ENCODE measurements at places on chromosomes 4 and X.

DNA sequence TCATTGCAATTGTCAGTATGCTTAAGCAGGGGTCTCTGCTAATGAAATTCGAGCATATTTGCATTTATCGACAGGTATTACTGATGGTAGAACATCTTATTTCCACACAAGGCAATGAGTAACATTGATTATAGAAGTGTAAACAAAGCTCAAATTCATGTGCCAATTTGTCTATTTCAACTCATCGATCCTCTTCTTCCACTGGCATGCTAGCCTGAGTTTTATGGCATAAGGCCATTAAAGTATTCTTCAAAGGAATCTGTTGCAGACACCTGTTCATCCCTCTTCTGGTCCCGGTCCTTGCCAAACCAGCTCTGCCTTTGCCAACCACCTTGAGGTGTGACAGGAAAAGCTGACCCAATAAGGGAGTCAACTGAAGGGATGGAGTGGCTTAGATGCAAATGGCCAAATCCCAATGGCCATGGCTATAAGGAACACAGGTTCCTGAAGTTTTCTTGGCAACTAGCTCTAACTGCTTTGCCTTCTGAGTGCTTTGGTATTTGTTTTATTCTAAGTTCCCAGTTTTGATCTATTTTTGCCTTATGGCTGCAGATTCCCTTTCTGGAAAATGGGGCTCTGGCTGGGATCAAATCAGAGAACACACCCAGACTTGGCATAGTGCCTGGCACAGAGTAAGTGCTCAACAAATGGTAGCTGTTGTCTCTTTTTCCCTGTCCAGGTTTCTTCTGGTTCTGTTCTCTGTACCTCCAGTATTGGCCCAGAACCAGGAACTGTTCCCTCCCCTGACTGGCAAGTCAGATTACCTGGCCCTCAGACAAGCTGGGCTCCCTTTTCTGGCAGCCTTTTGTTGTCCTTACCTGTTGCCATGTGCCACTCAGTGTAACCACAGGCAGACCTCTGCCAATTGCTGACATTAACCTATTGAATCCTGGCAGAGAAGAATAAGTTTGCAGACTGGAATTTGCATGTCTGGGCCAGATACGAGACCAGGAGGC, 63.1 kb downstream of the RTL9 start:
- DNase-seq, result no peak

- peak; percentile 18 for DNase-seq
Measured at GRCh38 chr4:244471-244870, 60.8 kb downstream of the ZNF732 start.

GRCh38 chr4:147518086-147518485, 37.2 kb downstream of the EDNRA start:
- DNase-seq, result no peak

GRCh38 chr4:53014881-53015280, 152.8 kb downstream of the RASL11B start:
- DNase-seq, result peak; percentile 55

- peak; percentile 0 for DNase-seq
Measured at GRCh38 chrX:149871940-149872339, 9.0 kb upstream of the MAGEA8 start.

DNA sequence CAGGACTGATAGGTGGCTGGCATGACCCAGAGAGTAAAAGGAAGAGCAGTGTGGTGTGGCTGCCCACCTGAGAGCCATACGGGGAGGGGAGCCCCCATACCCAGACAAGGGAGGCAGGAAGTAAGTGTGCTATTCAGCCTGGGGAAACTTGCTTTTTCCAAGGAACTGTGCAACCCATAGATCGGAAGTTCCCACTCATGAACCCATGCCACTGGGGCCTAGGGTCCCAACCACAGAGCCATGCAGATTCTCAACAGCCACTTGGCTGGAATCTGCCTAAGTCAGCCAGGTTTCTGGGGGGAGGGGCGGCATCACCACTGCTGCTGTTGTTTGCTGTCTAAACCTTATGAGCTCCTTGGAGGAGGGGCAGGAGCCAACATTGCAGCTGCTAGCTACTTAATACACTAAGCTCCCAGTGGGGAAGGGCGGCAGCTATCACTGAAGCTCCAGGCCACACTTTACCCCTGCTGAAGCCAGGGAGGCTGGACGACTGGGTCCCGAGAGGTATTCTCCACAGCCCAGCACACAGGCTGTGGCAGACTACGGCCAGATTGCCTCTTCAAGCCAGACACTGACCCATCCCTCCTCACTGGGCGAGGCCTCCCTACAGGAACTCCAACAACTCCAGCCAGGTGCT, 410.4 kb downstream of the INPP4B start:
- no peak for DNase-seq

- peak; percentile 62 for DNase-seq
Measured at GRCh38 chrX:34578237-34578636, 78.8 kb downstream of the TMEM47 start.

GRCh38 chrX:110531873-110532580, 173.4 kb downstream of the RTL9 start:
- peak; percentile 82 for DNase-seq

DNA sequence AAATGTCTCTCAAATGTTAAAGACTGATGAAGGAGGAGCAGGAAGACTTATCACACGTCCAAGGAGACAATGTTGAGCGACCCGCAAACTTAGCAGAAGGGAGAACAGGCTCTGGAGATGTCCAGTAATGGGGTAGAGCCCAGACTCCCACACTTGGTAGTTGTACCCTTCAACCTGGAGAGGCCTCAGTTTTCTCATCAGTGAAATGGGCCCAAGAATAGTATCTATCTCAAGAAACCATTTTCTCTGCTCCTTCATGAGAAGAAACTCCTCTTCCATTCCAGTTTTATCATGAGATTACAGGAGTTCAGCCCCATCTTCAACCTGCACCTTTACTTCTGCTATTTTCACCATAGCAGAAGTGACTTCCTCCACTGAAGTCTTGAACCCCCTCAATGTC, 169.9 kb downstream of the DHRSX start:
- no peak for DNase-seq

- no peak for DNase-seq
Measured at GRCh38 chrX:150696331-150696730, 3.1 kb downstream of the MTMR1 start.

Data from fibroblast of mammary gland (primary cell).